CD14-positive monocyte (primary cell): ENCODE measurements at places on chromosomes 3 and 15. TPM values are rescaled to one million over a fixed set of nuclear protein-coding genes. Genes with fewer than 3 reads are reported as not detected.

The GOLGA6A gene
- not detected for polyA plus RNA-seq

The MAP1A gene
- not detected for polyA plus RNA-seq

DNA sequence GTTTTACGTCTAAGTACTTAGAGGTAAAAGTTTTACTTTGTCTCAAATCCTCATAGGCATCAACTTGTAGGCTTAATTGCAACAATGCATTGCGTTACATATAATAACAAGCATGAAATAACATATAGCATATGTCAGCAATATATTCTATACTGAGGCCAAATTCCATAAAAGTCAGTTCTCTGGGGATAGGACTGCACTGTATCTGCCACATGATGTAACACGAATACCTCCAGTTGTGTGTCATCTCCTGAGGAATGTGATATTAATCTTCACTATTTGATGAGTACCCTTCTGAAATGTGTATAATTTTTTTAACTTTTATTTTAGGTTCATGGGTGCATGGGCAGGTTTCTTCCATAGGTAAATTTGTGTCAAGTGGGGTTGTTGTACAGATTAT lies 126.4 kb downstream of the IMPG2 start:
- no peak for DNase-seq

DNA sequence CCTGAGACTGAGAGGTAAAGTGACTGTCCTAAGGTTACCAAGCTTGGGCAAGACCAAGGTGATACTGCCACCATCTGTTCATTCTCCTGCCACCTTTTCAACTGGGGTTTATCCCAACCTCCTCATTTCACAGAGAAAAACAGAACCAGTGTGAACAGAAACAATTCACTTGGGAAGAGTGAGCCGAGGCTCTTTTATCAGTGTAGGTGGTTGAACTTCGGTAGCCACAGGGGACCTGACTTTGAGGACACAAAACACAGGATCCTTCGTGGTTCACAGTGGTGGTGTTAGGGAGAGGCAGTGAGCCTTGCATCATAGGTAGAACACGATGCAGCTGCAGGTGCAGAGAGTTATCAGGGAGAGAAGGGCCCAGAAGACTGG lies 72.8 kb upstream of the ICE2 start:
- no peak for DNase-seq

- DNase-seq, result no peak
Observed at GRCh38 chr3:169701457-169701856, 37.9 kb upstream of the MECOM start.

- DNase-seq, result peak; percentile 47
Observed at GRCh38 chr15:45203182-45203581, 15.4 kb upstream of the SHF start.
